ENCODE measurements at places on chromosomes 2 and 18. TPM values are rescaled to one million over a fixed set of nuclear protein-coding genes. Genes with fewer than 3 reads are reported as not detected.
A peak's percentile ranks its signal among the peaks of the same experiment; 100 is the strongest.

LCT gene
- total RNA-seq: 0.06 TPM

PDE1A gene
- 5.5 TPM for total RNA-seq

ZNF521 gene
- total RNA-seq: 48.8 TPM

SERPINB12 gene
- not detected for total RNA-seq

COL5A2 gene
- 75.3 TPM for total RNA-seq

DNA sequence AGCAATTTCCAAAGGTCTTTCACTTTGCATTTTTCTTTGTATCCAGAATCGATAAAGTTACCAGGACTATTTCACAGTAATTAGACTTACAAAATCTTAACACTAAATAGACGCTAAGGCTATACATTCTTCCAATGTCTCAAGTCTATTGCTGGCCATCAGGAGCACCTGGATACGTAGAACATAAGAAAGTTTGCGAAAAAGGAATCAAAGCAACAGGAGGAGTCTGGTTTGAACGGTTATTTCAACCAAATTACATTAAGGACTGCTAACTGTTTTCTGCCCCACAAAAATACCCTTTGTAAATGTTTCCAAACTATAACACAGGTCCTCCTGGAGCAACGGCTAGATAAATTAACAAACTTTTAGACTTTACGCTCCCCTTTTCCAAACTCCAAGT, 1.4 kb upstream of the HNRNPA3 start:
- peak overlapping the region; percentile 95 for H3K27ac ChIP-seq
- H3K4me3 ChIP-seq: no peak overlapping the region
- H3K4me1 ChIP-seq: peaks cover 14% of the 10 kb centered on the region
- H3K27me3 ChIP-seq: no peaks in the 10 kb centered on the region

GRCh38 chr2:145184741-145185651, 665.1 kb upstream of the ZEB2 start:
- DNase-seq: no peak
- H3K4me3 ChIP-seq: no peak overlapping the region
- H3K27me3 ChIP-seq: no peaks in the 10 kb centered on the region
- no peaks in the 10 kb centered on the region for H3K36me3 ChIP-seq

DNA sequence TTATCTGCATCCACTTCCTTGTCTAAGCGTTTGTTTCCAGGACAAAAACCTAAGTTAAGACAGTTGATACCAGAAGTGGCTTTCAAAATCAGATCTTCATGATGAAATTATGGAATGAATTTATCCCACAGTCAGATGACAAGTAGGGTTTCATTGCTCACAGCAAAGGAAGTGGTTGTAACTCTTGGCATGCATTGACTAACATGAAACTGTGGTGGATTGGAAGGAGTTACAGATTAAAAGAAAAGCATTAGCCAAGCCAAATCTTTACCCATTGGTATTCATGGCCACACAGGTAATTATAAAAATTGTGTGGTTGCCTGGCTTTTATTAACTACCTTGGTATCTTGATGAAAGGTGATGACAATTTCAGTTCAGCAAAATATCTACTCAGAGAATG, 438.0 kb upstream of the NXPH2 start:
- DNase-seq: no peak
- H3K27ac ChIP-seq: no peak overlapping the region
- no peaks in the 10 kb centered on the region for H3K4me1 ChIP-seq

- no peaks in the 10 kb centered on the region for H3K36me3 ChIP-seq
- no peak overlapping the region for H3K27ac ChIP-seq
- H3K4me3 ChIP-seq: no peak overlapping the region
- no peak for DNase-seq
- no peaks in the 10 kb centered on the region for H3K4me1 ChIP-seq
- H3K27me3 ChIP-seq: no peaks in the 10 kb centered on the region
These were observed 74.3 kb downstream of the BCL2L11 start for GRCh38 chr2:111194835-111195621.

GRCh38 chr18:23887493-23887892, 127.1 kb upstream of the TTC39C start:
- DNase-seq: peak; percentile 49
- no peaks in the 10 kb centered on the region for H3K4me1 ChIP-seq
- H3K27ac ChIP-seq: no peak overlapping the region
- H3K4me3 ChIP-seq: no peak overlapping the region
- H3K36me3 ChIP-seq: no peaks in the 10 kb centered on the region

GRCh38 chr2:39696838-39697237, 31.1 kb downstream of the TMEM178A start:
- H3K4me3 ChIP-seq: no peak overlapping the region
- H3K27ac ChIP-seq: no peak overlapping the region
- H3K4me1 ChIP-seq: peaks cover 18% of the 10 kb centered on the region
- H3K27me3 ChIP-seq: no peaks in the 10 kb centered on the region
- H3K36me3 ChIP-seq: no peaks in the 10 kb centered on the region
- DNase-seq: peak; percentile 31

GRCh38 chr2:34305587-34305986, 706.5 kb upstream of the FAM98A start:
- no peak overlapping the region for H3K4me3 ChIP-seq
- H3K4me1 ChIP-seq: no peaks in the 10 kb centered on the region
- no peaks in the 10 kb centered on the region for H3K36me3 ChIP-seq
- H3K27ac ChIP-seq: no peak overlapping the region
- no peaks in the 10 kb centered on the region for H3K27me3 ChIP-seq

MEX3C gene
- 54.2 TPM for total RNA-seq

DNA sequence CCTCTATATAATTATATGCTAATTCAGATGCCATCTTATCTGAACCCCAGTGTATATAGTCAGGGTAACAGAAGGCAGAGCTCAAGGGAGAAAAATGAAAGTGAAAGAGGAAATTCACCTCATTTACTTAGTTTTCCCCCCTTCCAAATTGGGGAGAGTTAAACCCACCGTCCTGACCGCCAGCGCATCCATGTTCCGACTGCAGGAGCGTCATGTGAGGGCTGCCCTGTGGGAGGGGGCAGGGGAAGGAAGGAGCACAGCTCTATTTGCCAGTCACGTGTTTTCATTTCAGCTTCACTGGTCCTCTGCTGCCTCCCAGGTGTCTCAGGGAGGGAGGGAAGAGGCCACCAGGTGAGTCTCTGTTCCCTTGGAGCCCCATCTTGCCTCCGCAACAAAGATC, 13.2 kb downstream of the CNNM4 start:
- peaks cover 9% of the 10 kb centered on the region for H3K4me1 ChIP-seq
- no peaks in the 10 kb centered on the region for H3K27me3 ChIP-seq
- H3K27ac ChIP-seq: peak overlapping the region; percentile 68
- no peaks in the 10 kb centered on the region for H3K36me3 ChIP-seq
- H3K4me3 ChIP-seq: peak overlapping the region; percentile 3
- DNase-seq: no peak

- DNase-seq: no peak
- H3K4me3 ChIP-seq: no peak overlapping the region
- H3K27me3 ChIP-seq: no peaks in the 10 kb centered on the region
- H3K27ac ChIP-seq: no peak overlapping the region
- no peaks in the 10 kb centered on the region for H3K36me3 ChIP-seq
These were observed 45.4 kb upstream of the PAPOLG start for GRCh38 chr2:60710707-60711106.

DNA sequence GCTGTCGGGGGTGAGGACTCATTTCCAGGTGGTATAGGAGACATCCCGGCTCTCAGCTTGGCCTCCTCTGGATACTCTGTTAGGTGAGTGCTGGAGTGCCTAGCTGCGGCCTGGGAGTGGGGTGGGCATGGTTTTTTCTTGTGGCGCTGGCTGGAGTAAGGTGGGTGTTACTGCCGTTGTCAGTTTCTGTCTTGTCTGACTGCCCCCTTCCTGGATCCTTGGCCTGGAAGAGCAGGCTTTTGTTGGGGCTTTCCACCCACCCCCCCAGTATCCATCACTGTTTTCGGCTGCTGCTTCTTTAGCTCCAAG, 69.2 kb downstream of the DGKD start:
- H3K4me1 ChIP-seq: peaks cover 8% of the 10 kb centered on the region
- peak overlapping the region; percentile 86 for H3K27ac ChIP-seq
- no peaks in the 10 kb centered on the region for H3K36me3 ChIP-seq
- H3K27me3 ChIP-seq: no peaks in the 10 kb centered on the region

DNA sequence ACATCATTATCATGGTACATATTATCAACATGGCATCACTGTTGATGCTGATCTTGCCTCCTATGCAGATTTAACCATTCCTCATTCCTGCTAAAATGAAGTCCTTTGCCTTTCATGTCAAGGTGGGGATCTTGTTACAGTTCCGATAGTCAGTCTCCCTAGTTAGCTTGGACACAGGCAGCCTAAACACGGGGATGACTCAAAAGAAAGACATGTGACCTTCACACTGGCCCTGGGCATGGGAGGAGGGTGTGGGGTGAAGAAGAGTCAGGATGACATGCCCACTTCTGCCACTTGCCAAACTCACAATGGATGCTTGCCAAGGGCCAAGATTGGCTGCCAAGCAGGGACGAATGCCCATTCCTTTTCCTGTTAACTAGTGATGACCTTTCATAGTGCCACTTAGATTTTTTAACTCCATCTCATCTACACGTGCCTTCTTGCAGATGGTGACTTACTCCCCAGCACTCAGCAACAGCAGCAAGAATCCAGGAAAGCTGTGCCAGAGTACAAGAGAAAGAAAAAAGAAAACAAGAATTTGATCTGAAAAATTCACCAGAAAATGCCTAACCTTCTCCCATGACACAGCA, 13.9 kb upstream of the SLC1A4 start:
- H3K36me3 ChIP-seq: no peaks in the 10 kb centered on the region
- H3K4me1 ChIP-seq: peaks cover 4% of the 10 kb centered on the region
- H3K27me3 ChIP-seq: no peaks in the 10 kb centered on the region
- H3K27ac ChIP-seq: no peak overlapping the region
- DNase-seq: no peak

TOGARAM2 gene
- 19.8 TPM for total RNA-seq

DNA sequence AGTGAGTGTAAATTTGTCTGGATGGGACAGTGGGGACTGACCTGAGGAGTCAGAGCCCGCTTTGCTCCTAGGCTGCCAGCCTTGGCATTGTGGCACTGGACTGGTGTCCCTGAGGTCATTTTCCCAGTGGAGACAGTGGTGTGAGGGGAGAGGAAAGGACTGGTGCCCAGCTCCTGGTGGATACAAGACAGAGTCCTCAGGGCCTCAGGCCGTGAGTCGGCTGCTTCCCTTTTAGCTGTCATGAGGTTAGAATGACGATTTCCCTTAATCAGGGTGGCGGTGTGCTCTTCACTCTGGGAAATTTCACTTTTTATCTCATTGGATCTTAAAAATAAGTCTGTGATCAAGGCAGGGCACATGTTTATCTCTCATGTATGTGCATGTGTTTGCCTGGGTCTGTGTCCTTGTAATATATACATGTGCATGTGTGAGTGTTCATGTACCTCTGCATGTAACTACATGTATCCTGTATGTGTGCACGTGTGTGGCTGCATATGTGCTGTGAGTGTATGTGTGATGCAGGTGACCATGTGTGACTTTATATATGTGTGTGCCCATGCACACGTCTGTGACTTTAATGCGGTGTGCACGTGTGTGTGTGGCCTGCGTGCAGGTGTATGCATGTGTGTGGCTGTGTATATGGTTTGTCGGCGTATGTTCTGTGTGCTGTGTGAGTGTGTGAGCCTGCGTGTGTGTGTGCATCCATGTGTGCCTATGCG, 55.7 kb downstream of the GLI2 start:
- no peaks in the 10 kb centered on the region for H3K4me1 ChIP-seq
- H3K36me3 ChIP-seq: no peaks in the 10 kb centered on the region
- no peak overlapping the region for H3K4me3 ChIP-seq
- H3K27me3 ChIP-seq: peaks cover 5% of the 10 kb centered on the region
- DNase-seq: no peak

DNA sequence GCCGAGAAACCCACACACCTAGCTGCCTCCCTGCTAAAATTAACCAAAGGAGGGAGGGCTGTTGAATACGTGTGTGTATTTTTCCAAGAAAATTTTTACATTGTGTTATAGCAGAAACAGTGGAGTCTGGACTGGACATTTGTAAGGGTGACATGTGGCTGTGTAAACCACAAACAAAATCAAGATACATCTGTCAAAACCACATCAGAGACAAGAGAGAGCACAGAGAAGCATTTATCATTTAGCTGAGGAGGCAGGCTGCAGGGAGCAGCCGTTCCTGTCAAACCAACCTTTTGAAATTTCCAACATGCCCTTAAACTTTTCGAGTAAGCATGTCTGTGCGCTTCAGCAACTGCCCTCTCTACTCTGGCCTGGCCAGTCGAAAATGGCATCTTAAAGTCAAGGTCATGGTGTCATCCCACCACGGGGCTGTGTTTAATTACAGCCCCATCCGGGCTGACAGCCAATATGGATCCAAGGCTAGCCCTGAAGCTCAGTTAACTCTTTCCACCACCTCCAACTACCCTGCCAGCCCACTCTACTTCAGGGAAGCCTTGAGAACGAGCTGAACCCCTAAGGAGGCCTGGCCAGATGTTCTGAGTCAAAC, 8.4 kb downstream of the BCL11A start:
- peaks cover 2% of the 10 kb centered on the region for H3K27me3 ChIP-seq
- DNase-seq: no peak
- H3K36me3 ChIP-seq: no peaks in the 10 kb centered on the region
- no peak overlapping the region for H3K27ac ChIP-seq

GRCh38 chr2:157427003-157427921, 16.6 kb downstream of the CYTIP start:
- no peak overlapping the region for H3K27ac ChIP-seq
- no peaks in the 10 kb centered on the region for H3K27me3 ChIP-seq
- H3K4me3 ChIP-seq: no peak overlapping the region
- DNase-seq: no peak
- no peaks in the 10 kb centered on the region for H3K36me3 ChIP-seq

GRCh38 chr2:221716426-221717303, 144.6 kb upstream of the EPHA4 start:
- H3K36me3 ChIP-seq: no peaks in the 10 kb centered on the region
- no peaks in the 10 kb centered on the region for H3K27me3 ChIP-seq
- no peak overlapping the region for H3K27ac ChIP-seq
- no peak for DNase-seq
- no peak overlapping the region for H3K4me3 ChIP-seq

DNA sequence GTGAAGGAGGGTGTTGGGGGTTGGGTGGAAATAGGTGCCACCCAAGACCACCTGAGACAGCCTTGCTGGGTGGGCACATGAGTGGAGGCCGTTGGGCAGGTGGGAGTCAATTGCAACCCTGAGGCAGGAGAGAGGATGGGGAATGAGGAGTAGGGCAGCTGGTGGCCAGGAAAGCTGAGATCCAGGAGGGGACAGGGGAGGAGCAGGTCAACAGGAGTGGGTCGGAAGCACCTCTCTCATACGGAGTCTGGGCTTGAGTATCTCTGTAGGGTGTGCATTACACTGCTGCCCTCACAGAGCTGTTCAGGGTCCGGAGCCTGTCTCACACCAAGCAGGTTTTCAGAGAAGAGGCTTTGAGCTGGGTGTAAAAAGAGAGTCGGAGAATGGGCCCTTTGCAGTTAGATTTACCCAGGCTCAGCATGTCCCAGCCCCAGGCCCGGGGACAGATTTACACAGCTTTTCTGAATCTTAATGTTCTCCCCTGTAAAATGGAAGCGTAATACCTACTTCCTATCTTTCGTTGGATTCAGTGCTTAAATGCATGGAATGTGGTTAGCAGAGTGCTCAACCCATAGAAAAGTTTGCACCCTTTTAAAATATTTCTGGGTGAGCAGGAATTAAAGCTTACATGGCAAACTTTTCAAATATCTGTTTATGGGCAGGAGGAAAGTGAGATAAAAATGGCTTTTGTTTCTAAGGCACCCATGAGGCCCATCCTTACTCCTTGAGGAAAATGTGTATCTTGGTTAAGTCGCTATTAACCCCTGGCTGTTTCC, 144.0 kb upstream of the MYCN start:
- H3K4me1 ChIP-seq: peaks cover 21% of the 10 kb centered on the region
- DNase-seq: no peak
- H3K4me3 ChIP-seq: no peak overlapping the region
- H3K27ac ChIP-seq: no peak overlapping the region

ESPNL gene
- total RNA-seq: 2.1 TPM

Data from lung (tissue), 17 donors.